ENCODE measurements at places on chromosomes 5 and 9.

GRCh38 chr9:112065806-112066606 lies 109.1 kb downstream of the SUSD1 start:
- no peak for DNase-seq

GRCh38 chr5:117888688-117889087 lies 1099.7 kb downstream of the DTWD2 start:
- DNase-seq, result no peak

DNA sequence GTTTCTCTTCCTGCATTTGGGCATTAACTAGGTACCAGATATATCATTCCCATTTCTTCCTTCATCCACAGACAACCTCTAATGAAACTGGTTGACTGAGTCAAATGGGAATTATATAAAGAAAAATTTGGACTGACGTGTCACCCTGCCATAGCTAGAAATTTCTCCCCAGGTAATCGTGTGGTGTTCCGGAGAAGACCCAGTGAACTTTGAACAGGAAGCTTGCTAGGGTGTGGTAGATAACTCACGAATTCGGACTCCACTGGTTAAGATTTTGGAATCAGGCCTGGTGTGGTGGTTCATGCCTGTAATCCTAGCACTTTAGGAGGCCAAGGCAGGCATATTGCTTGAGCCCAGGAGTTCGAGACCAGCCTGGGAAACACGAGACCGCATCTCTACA lies 114.3 kb upstream of the OTULINL start:
- DNase-seq, result no peak

- DNase-seq, result no peak
Measured at GRCh38 chr5:107294211-107294550, 376.6 kb downstream of the EFNA5 start.

- DNase-seq, result no peak
Measured at GRCh38 chr5:54894957-54895815, 90.2 kb downstream of the ESM1 start.

DNA sequence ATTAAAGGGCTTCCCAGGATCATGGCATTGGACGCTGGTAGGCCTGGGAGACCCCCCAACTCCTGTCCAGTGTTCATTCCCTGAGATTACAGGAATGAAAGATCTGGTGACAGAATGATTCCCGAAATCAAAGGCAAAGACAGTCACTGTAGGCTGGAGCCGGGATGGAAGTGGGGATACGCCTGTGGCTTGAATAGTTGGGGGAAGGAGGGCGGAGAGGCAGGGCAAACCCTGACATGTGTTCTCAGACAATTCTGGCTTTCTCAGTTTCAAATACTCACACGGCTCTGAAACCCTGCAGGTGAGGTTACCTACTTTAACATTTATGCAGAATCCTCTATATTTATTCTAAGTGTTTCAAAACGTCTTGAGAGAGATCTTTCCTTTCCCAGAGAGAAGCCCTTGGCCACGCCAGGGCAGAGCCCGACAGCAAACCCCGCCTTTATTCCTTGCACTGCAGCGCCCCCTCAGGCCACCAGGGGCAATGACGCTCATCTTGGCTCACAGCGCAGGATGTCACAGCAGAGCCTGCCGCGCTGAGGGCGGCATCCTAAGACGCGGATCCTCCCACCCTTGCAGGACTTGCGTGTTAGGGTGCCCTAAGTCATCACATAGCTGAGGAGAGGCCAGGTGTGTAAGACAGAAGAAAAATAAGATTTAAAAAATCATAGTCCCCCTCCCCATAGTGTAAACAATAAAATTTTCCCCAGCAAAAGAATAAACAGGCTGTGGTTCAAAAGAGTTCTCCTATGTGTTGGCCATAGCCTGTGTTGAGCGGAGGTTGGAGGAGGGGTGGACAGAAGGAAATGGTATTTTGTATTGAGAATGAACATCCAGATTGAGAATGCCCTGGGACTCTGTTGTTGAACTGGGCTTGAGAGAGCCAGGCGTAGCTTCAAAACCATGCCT lies 284.5 kb downstream of the NTRK2 start:
- DNase-seq, result peak; percentile 74

- DNase-seq, result no peak
Measured at GRCh38 chr9:121819428-121820231, 168.2 kb downstream of the DAB2IP start.

- no peak for DNase-seq
Measured at GRCh38 chr5:88746438-88746882, 136.5 kb downstream of the MEF2C start.

GRCh38 chr5:16883806-16884205 lies 52.3 kb downstream of the MYO10 start:
- DNase-seq, result no peak

- DNase-seq, result no peak
Measured at GRCh38 chr5:94080390-94080789, 339.0 kb upstream of the POU5F2 start.

Data from ovary (tissue), 10 donors.